GM04503 (cell line): ENCODE measurements at places on chromosomes 1 and 21.

DNA sequence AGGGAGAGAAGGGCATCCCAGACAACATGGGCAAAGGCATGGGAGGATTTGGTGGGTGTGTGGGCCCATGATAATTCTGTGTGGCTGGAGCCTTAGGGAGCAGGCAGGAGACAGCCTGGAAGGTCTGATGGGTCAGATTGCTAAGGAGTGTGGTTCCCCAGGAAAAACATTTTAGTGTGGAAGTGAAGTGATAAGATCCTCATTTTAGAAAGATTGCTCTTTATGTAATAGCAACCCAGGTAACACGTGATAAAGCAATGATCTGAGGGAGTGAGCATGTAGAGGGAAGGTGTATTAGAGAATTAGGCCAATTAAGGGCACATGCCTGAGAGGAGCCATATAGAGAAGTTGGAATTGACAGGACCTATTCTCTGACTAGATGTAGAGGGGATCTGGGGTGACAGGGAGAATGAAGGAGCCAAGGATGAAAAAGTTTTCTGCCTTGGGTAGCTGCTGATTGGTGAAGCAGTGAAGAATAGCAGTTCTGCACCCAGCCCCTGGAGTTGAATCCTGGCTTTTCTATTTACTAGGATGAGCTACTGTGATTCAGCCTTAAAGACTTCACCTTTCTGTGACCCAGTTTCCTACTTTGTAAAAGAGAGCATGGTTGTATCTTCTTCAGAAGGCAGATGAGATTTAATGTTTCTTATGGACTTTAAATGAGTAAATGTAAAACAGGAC is 18.7 kb upstream of the SLAMF6 start:
- DNase-seq, result no peak

DNA sequence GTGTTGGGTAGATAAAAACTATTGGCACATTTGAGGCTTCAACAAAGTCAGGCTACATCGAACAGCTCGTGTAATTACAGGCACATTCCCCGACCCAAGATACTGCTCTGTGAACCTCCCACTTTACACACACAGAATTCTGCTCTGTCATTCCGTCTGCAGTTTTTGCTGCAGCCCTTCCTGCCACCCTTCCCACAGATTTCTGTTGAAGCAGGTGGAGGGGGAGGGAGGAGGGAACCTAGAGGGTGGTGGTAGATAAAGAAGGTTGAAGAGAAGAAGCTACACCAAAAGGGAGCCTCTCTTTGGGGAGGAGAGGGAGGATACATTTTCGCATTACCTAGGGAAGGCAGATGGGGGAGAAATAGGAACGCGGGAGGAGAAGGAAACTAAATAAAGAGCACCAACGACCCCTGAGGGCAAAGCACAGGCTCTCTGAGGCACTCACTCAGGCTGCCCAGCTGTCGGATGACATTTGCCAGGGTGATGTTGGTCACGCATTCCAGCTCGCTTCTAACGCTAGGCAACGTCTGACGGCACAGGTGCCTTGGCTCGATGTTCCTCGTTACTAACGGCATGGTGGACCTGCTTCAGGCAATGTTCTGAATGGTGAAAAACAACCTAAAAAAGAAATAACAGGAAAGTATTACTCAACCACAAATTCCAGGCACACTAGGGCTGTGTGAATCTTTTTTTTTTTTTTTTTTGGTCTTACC is 36.0 kb downstream of the GPR3 start:
- no peak for DNase-seq

- DNase-seq, result no peak
Measured at GRCh38 chr1:64935551-64936155, 30.7 kb downstream of the JAK1 start.

DNA sequence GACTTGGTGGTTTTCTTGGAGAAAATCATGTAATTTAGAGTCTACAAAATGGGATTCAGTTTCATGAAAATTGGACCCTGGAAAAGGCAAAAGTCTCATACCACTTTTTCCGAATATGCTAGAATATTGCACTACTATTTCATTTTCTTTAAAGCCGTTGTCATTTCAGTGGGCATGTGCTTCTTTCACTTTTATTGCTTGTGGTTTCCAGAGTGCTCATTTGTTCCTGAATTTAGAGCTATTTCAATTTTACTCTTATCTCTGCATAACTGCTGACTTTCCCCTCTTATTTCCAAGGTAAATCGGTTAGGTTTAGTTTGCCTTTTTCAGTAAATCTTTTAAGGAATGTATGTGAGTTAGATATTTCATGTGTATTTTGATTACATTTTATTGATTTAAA is 11.6 kb downstream of the HHAT start:
- DNase-seq, result no peak

DNA sequence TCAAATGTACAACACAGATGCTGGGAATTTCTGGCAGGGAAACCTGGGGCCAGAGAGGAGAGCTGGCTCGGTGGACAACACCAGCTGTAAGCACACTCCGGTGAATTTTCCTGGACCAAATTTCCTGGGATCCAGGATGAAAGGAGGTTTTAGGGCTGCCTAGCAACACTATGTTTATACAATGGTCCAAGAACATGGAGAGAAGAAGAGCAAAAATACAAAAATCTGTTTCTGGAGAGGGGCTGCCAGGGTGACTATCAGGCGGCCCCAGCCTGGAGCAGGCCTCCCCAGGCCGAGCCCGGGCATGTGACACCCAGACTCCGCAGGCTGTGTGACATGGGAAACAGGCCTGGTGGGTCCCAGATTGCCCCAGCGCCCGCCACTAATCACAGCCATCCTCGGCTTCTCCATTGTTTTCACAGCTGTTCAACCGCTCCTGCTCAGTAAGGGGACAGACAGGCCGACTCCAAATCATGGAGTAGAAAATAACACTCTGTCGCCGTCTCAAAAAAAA is 336.0 kb upstream of the NFIA start:
- DNase-seq, result no peak

- no peak for DNase-seq
Measured at GRCh38 chr1:214216779-214217178, 64.2 kb upstream of the SMYD2 start.

GRCh38 chr1:245409341-245410195 is 254.8 kb downstream of the KIF26B start:
- no peak for DNase-seq

- no peak for DNase-seq
Measured at GRCh38 chr1:207956986-207957385, 46.1 kb upstream of the CD34 start.

DNA sequence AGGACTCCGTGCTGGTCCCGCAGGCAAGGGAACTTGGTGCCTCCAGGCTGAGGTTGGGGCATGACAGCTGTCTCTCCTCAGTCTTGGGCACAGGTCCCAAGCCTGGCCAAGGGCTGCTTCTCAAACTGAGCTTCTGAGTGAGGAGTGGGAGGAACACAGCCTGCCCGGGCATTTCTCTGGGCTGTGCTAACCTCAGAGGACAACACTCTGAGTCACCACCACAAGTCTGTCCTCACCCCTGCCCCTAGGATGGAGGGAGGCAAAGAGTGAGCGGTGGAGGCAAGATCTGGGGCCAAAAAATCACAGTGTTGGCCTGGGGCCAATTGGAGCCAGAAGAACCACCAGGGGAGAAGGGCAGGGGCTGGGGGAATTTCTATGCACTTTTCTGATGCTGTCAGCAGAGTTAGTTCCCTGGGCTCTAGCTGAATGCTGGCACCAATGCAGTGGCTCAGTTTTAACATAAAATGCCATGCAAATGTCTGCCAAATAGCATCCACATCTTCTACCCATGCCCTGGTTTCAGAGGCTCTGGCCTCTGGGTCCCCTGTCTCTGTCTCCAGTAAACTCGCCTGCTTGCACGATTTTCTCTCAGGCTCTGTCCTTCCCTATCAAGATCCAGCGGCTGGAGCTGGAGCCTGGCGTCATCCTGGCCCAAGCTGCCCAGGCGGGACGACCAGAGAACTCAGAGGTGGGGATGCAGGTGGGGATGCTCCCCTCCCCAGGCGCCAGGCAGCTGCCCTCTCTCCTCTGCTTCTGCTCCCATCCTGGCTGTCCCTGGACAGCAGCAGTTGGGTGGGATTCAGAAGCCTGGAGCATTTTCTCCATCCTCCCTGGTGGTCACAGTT is 11.0 kb upstream of the CDK18 start:
- peak; percentile 25 for DNase-seq

GRCh38 chr1:200458780-200459179 is 48.9 kb upstream of the ZNF281 start:
- no peak for DNase-seq

GRCh38 chr1:113320972-113321680 is 69.2 kb upstream of the MAGI3 start:
- DNase-seq, result no peak

DNA sequence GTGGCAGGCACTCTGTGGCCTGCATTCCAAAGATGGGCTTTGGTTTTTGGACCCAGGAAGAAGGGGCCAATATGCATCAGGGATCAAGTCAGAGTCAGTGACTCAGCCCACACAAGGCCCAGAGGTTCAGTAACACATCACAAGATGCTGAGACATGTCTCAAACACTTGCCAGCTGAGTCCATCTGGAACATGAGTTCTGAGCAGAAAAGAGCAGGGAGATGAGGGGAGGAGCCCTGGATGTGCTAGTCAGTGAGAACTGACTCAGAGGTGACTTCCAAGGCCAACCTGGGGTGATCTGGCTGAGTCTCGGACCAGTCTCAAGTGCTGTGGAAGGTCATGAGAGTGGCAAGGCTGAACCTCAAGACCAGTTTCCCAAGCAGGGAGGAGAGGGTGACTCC is 150.1 kb downstream of the CDC7 start:
- DNase-seq, result peak; percentile 99
